ELR (cell line): ENCODE measurements at places on chromosomes 2 and 18.

DNA sequence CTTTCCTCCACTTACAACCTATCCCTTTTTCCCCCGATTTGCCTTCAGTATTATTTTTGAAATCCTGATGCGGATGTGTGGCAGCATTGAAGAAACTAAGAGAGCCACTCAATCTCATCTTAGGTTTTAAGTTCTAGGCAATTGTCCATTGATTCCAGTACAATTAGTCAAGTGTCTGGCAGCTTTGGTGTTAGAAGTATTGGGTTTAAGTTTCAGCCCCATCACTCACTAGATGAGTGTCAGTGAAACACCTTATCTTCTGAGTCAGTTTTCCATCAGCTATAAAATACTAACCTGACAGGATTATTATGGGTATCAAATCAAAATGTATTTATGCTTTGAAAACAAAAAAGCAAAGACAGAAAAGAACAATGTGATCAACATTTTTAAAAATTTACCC is 16.8 kb upstream of the CUL3 start:
- no peak for DNase-seq

DNA sequence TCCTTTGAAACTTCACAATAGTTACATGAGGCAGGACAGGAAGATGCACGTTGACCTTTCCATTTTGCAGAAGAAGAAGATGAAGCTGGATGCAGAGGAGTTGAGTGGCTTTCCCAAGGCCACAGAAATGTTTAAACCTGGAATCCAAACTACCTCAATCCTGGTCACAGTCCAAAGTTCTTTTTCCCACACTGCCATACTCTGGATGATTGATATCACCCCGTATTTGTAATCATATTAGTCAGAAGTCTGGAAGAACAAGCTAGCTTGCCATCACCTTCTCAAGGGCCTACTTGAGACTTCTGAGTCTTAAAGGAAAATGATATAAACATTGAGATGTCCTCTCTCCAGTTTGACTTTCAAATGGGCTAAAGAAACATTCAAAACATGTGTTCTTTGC is 190.1 kb downstream of the LNPK start:
- DNase-seq: no peak

- DNase-seq: no peak
Measured at GRCh38 chr2:236718207-236718992, 148.8 kb downstream of the ACKR3 start.

GRCh38 chr2:238425505-238425978 is 1.2 kb upstream of the ASB1 start:
- DNase-seq: no peak

DNA sequence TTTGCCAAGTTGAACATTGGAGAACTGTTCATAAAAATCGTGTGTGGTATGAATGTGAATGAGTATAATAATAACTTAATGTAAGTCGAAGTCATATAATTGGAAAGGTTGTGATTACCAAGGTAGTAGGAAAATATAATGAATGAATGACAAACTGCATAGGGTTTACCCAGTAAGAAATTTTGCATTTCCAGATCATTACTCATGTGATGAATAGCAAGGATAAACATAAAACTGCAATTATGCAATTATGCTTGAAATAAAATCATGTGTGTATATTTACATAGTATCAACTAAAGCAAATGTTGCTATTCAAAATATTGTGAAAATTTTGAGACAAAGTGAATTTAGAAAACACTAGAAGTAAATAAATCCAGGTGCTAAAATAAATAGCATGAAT is 1108.7 kb upstream of the TMEFF2 start:
- DNase-seq: peak; percentile 40

GRCh38 chr2:161998857-161999256 is 75.2 kb downstream of the DPP4 start:
- no peak for DNase-seq

- DNase-seq: no peak
Measured at GRCh38 chr2:27070653-27071276, 689 bp downstream of the OST4 start.

DNA sequence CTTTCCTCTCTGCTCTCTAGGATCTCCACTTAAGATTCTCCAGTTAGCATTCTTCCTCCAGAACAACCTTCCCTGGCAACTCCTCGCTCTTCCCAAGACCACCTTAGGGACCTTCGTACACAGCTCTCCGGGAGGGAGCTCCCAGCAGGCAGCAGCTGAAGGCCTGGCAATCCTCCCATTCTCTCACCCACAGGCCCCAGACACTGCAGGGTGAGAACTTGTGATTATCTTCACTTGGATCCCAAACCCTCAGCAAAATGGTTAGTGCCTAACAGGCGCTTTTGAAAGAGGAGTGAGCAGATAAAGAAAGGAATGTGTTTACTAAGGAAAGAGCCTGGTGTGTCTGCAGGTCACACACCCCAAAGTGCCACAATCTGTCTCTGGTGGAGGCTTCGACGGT is 83.8 kb upstream of the SNTG2 start:
- no peak for DNase-seq

- no peak for DNase-seq
Measured at GRCh38 chr2:8239531-8240088, 442.2 kb upstream of the ID2 start.

GRCh38 chr2:32342801-32343200 is 14.0 kb upstream of the BIRC6 start:
- no peak for DNase-seq
